ENCODE measurements at places on chromosomes 2 and 18.

DNA sequence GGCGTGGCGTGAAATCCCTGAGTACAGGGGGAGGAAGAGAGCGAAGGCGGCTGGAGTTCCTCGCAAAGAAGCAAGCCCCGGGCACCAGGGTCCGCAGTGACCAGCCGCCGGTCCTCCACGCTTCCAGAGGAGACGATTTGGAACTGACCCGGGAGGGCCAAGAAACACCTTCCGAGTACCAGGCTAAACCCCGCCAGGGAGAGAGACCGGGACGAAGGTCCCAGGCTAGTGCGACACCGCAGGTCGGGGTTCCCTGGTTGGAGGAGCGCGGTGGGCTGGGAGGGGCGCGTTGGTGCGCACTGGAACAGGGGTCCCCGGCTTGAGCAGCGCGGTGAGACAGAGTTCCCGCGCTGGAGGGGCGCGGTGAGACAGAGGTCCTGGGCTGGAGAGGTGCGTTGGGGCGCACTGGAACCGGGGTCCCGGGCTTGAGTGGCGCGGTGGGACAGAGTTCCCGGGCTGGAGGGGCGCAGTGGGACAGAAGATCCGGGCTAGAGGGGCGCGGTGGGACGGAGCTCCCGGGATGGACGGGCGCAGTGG lies 901 bp downstream of the WDFY1 start:
- H3K27me3 ChIP-seq: peaks cover 13% of the 10 kb centered on the region
- peak overlapping the region; percentile 39 for H3K27ac ChIP-seq
- H3K4me3 ChIP-seq: peak overlapping the region; percentile 89
- DNase-seq: no peak

DNA sequence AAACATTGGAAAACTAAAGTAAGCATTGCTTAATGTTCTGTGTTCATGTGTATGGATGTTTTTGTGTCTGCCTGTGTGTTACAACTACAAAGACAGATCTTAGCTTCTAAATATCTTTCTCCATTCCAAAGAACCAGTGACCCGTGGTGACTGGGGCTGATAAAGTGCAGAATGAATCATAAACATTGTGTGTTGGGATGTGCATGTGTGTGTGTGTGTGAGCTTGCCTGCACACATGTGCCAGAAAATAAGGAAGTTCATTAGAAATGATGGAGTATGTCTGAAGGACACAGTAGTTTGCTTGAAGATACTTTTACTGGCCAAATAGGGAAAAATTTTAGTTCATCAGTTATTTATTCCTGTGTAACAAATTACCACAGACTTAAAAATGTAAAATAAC lies 756.6 kb upstream of the CELF4 start:
- no peaks in the 10 kb centered on the region for H3K4me1 ChIP-seq
- H3K27me3 ChIP-seq: no peaks in the 10 kb centered on the region
- H3K27ac ChIP-seq: no peak overlapping the region

- H3K36me3 ChIP-seq: no peaks in the 10 kb centered on the region
- H3K4me3 ChIP-seq: no peak overlapping the region
- H3K27me3 ChIP-seq: no peaks in the 10 kb centered on the region
- H3K27ac ChIP-seq: no peak overlapping the region
- no peaks in the 10 kb centered on the region for H3K4me1 ChIP-seq
- DNase-seq: no peak
These were observed 162.2 kb downstream of the BABAM2 start for GRCh38 chr2:28052691-28053090.

DNA sequence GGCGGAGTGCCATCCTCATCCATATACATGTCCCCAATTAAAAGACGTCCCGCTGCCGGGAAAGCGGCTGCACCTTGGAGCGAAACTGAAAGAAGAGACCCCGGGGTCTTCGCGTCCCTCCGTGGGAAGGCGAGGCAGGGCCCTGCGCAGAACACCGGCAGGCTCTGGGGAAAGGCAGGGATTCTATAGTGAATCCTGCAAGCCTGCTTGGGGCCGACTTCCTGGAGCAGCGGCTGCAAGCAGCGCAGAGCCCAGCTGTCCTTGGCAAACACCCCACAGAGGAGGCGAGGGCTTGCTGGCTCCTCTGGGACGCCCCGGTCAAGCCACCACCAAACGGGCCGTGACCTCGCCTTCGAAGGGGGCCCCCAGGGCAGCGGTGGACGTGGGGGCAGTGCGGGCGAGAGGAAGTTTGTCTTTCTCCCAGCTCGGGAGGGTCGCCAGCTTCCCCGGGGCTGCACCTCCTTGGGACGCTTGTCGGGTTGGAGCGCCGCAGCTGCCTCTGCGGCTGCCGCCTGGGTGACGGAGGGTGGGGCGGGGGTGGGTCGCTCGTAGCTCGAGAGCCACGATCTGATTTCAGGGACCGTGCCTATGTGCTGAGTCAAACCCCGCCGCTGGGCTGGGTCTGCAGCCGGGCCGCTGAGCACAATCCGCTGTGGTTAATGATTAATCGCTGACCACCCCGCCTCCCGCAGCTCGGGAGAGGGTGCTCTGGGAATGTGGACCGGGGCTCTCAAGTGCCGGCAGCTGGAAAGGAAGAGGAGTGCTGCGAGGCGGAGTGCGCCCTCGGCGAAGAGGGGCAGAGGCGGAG lies 486 bp upstream of the GPR39 start:
- H3K27me3 ChIP-seq: peaks cover 11% of the 10 kb centered on the region
- no peak overlapping the region for H3K27ac ChIP-seq
- H3K4me3 ChIP-seq: no peak overlapping the region
- H3K4me1 ChIP-seq: no peaks in the 10 kb centered on the region

DNA sequence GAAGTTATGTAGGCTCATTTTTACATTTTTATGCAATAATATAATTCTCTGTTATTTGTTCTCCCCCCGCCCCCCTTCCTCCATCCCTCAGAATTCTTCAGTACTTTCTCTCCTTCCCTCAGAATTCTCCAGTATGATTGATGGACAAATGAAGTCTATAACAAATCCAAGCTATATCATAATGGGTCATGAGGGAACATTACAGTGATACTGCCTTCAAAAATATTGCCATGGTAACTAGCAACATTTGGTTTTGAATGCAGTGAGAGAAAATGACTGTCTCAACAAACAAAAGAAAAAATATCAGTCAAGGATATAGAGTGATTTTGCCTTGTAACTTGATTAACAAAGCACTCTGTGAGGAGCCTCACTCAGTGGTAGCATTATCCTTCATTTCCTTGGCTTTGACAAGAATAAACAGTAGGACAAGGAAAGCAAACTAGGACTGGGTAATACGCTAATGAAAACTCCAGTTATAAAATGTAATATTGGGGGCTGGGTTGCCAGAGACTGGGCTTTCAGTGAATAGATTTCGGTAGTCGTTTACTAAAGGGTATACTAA lies 392.9 kb upstream of the CRIM1 start:
- no peak overlapping the region for H3K4me3 ChIP-seq
- no peak overlapping the region for H3K27ac ChIP-seq
- H3K27me3 ChIP-seq: peaks cover 2% of the 10 kb centered on the region

- no peak overlapping the region for H3K27ac ChIP-seq
- no peaks in the 10 kb centered on the region for H3K27me3 ChIP-seq
- H3K4me1 ChIP-seq: no peaks in the 10 kb centered on the region
These were observed 16.9 kb upstream of the KCNJ13 start for GRCh38 chr2:232793271-232793670.

- H3K27me3 ChIP-seq: peaks cover 3% of the 10 kb centered on the region
- no peak overlapping the region for H3K27ac ChIP-seq
- no peaks in the 10 kb centered on the region for H3K36me3 ChIP-seq
- H3K4me1 ChIP-seq: peaks cover 6% of the 10 kb centered on the region
- no peak for DNase-seq
These were observed 164.2 kb downstream of the VWC2L start for GRCh38 chr2:214575030-214575429.

GRCh38 chr18:11467611-11468010 lies 141.8 kb upstream of the SLC35G4 start:
- H3K36me3 ChIP-seq: peaks cover 2% of the 10 kb centered on the region
- no peak overlapping the region for H3K27ac ChIP-seq
- H3K4me3 ChIP-seq: no peak overlapping the region
- H3K27me3 ChIP-seq: no peaks in the 10 kb centered on the region
- no peaks in the 10 kb centered on the region for H3K4me1 ChIP-seq

GRCh38 chr2:216504376-216504762 lies 5.7 kb downstream of the RPL37A start:
- peaks cover 47% of the 10 kb centered on the region for H3K4me1 ChIP-seq
- no peak overlapping the region for H3K4me3 ChIP-seq
- no peak for DNase-seq
- H3K27ac ChIP-seq: no peak overlapping the region
- no peaks in the 10 kb centered on the region for H3K27me3 ChIP-seq

GRCh38 chr2:174120346-174120745 lies 128.0 kb downstream of the OLA1 start:
- no peak for DNase-seq
- H3K27ac ChIP-seq: no peak overlapping the region
- H3K4me3 ChIP-seq: no peak overlapping the region
- H3K27me3 ChIP-seq: no peaks in the 10 kb centered on the region
- peaks cover 11% of the 10 kb centered on the region for H3K36me3 ChIP-seq

- H3K27me3 ChIP-seq: peaks cover 2% of the 10 kb centered on the region
- peaks cover 15% of the 10 kb centered on the region for H3K4me1 ChIP-seq
- no peak for DNase-seq
- no peak overlapping the region for H3K4me3 ChIP-seq
- no peaks in the 10 kb centered on the region for H3K36me3 ChIP-seq
- H3K27ac ChIP-seq: no peak overlapping the region
These were observed 20.4 kb downstream of the TTR start for GRCh38 chr18:31612124-31612523.

- no peak overlapping the region for H3K4me3 ChIP-seq
- no peaks in the 10 kb centered on the region for H3K4me1 ChIP-seq
- no peaks in the 10 kb centered on the region for H3K36me3 ChIP-seq
- H3K27ac ChIP-seq: no peak overlapping the region
- H3K27me3 ChIP-seq: no peaks in the 10 kb centered on the region
These were observed 90.1 kb downstream of the TCF4 start for GRCh38 chr18:55497825-55498403.

DNA sequence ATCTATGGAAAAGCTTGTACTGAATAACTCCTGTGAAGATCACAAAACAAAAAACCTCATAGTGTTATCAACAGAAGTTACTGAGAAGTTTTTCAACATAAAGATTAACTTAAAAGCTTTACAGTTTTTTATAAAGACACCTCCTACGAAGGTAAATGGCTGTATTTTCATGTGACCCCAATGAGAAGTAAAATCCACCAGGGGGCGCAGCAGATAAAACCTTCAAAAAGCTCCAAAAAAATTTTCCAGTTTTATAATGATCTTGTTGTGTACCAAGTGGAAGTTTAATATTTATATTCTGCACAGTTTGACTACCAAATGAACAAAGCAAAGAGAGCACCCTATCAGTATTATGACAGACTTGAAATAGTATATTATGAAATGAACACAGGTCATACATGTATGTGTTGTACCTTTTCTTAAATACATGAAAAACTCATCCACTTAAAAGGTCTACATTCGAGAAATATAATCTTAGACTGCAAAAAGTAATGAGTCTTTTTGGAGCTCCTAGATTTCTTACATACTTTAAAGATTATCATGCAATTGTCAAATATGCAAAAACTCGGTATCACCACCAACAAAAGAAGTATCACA lies 38.5 kb downstream of the PNO1 start:
- no peaks in the 10 kb centered on the region for H3K27me3 ChIP-seq
- DNase-seq: peak; percentile 58
- peak overlapping the region; percentile 88 for H3K27ac ChIP-seq

- no peaks in the 10 kb centered on the region for H3K27me3 ChIP-seq
- H3K4me1 ChIP-seq: no peaks in the 10 kb centered on the region
- no peak for DNase-seq
These were observed 142.9 kb upstream of the NXPH2 start for GRCh38 chr2:138922973-138923563.

- H3K27me3 ChIP-seq: peaks cover 11% of the 10 kb centered on the region
- peak overlapping the region; percentile 81 for H3K27ac ChIP-seq
- H3K4me1 ChIP-seq: peaks cover 39% of the 10 kb centered on the region
- no peak for DNase-seq
- peak overlapping the region; percentile 88 for H3K4me3 ChIP-seq
These were observed 463 bp downstream of the HS1BP3 start for GRCh38 chr2:20650393-20650876.

DNA sequence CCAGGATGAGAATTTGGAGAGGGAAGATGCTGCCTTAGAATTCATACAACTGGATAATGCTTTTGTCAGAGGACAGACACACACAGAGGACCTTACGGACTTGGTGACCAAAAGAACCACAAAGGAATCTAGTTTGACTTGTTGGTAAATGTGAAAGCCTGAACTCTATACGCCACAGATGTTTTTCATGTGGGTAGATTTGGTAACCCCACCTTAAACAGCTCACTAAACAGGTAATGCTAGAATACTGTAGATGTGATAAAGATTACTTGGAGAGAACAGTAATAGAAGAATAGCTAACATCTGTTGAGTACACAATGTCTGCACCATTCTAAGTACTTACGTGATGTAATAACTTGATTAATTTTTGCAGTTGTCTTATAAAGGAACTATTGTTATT lies 24.1 kb downstream of the ANXA4 start:
- H3K4me3 ChIP-seq: no peak overlapping the region
- H3K27ac ChIP-seq: peak overlapping the region; percentile 85
- H3K36me3 ChIP-seq: peaks cover 5% of the 10 kb centered on the region

GRCh38 chr2:205708231-205708631 lies 25.9 kb downstream of the NRP2 start:
- peaks cover 8% of the 10 kb centered on the region for H3K4me1 ChIP-seq
- H3K27ac ChIP-seq: no peak overlapping the region
- no peak for DNase-seq
- no peak overlapping the region for H3K4me3 ChIP-seq

DNA sequence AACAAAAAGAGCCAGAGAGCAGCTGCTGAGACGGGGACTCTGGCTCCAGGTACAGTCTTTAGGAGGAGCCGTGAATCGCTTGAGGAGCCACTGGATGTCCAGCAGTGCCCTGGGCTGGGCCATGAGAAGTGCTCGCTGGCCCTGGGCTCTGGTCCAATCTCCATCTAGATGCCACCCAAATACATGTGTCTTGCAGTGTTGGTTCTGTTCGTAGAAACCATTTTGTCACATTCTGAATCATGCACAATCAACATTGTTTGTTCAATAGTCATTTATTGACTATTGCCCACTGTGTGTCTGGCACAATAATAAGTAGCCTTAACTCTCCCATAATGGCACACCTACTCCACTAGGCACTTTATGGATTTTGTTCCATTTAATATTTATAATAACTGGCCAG lies 26.1 kb downstream of the TYMS start:
- H3K27ac ChIP-seq: no peak overlapping the region
- H3K36me3 ChIP-seq: peaks cover 9% of the 10 kb centered on the region
- DNase-seq: no peak

Data from immature natural killer cell (primary cell).